ENCODE measurements at places on chromosomes 3 and 15. TPM values are rescaled to one million over a fixed set of nuclear protein-coding genes. Genes with fewer than 3 reads are reported as not detected.
A peak's percentile ranks its signal among the peaks of the same experiment; 100 is the strongest.

DNA sequence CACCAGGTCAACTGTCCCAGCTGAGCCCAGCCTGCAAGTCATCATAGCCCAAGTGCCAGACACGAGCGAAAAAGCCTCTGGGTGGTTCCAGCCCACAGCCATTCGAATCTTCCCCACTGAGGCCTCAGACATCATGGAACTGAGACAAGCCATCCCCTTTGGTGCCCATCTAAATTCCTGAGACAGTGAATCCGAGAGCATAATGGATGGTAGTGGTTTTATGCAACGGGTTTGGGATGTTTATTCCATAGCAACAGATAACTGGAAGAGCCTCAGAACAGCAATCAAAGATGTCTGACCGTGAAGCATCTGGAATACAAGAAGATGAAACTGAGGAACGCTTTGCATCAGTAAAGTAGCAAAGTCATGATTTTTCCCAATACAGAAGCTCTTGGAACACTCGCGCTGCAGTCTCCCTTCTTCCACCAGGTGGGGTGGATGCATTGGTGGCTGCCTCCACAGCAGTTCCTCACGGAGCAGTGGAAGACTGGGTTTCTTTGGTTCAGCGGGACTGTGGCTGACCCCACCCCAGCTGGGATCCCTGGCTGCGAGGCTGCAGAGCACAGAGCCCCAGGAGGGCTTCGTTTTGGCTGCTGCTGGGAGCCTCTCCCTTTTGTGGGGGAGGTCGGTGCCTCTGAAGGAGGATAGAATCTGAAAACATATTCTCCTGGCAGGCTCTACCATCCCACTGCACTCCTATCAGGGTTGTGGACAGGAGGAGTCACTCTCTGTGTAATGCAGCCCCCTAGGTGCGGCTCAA, 26.4 kb upstream of the PDE8A start:
- H3K27me3 ChIP-seq, result peaks cover 3% of the 10 kb centered on the region
- peak overlapping the region; percentile 64 for H3K4me3 ChIP-seq
- no peaks in the 10 kb centered on the region for H3K36me3 ChIP-seq
- H3K4me1 ChIP-seq, result peaks cover 47% of the 10 kb centered on the region
- H3K27ac ChIP-seq, result peak overlapping the region; percentile 16
- DNase-seq, result peak; percentile 50

- no peak for DNase-seq
- no peaks in the 10 kb centered on the region for H3K27me3 ChIP-seq
- H3K4me3 ChIP-seq, result no peak overlapping the region
- H3K36me3 ChIP-seq, result no peaks in the 10 kb centered on the region
- H3K27ac ChIP-seq, result peak overlapping the region; percentile 51
Observed at GRCh38 chr3:171802590-171802956, 7.7 kb downstream of the PLD1 start.

DNA sequence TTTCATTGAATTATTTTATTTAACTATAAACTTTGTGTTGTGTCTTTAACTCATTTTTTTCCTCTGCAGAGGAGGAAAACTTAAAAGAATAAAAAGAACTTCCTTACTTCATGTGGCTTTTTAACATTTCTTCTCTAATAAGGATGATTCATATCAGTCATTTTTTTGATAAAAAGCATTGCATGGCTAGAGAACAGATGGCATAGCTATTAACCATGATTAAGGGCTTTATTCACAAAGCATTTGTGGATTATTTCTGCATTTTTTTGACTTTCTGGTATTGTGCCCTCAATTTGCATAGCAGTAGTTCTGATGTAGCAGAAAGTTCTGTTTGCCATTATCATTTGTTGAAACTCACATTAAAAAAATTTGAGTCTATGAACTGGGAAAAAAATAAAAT, 540.8 kb downstream of the SI start:
- H3K27ac ChIP-seq, result no peak overlapping the region
- no peak overlapping the region for H3K4me3 ChIP-seq
- H3K27me3 ChIP-seq, result no peaks in the 10 kb centered on the region
- DNase-seq, result no peak

GRCh38 chr15:82788496-82788895, 17.4 kb downstream of the FSD2 start:
- no peak overlapping the region for H3K27ac ChIP-seq
- H3K4me1 ChIP-seq, result no peaks in the 10 kb centered on the region
- H3K27me3 ChIP-seq, result peaks cover 11% of the 10 kb centered on the region
- H3K36me3 ChIP-seq, result no peaks in the 10 kb centered on the region
- DNase-seq, result no peak

- H3K36me3 ChIP-seq, result peaks cover 5% of the 10 kb centered on the region
- H3K4me3 ChIP-seq, result no peak overlapping the region
- no peak overlapping the region for H3K27ac ChIP-seq
Observed at GRCh38 chr3:31253782-31254181, 278.9 kb upstream of the STT3B start.

- H3K27me3 ChIP-seq, result no peaks in the 10 kb centered on the region
- no peaks in the 10 kb centered on the region for H3K36me3 ChIP-seq
- DNase-seq, result peak; percentile 94
- peak overlapping the region; percentile 99 for H3K27ac ChIP-seq
- H3K4me1 ChIP-seq, result peaks cover 57% of the 10 kb centered on the region
Observed at GRCh38 chr3:119637679-119638477, 22.5 kb downstream of the POPDC2 start.

The STARD5 gene
- total RNA-seq, result 3.0 TPM

The HDC gene
- not detected for total RNA-seq

The CLDN18 gene
- not detected for total RNA-seq
